Stimulated activated CD8-positive, alpha-beta memory T cell treated with anti-CD3 and anti-CD28 coated beads, Interleukin-2, amount 100 ng/mL, for 48 hours (primary cell): ENCODE measurements at places on chromosomes 2 and 18.

DNA sequence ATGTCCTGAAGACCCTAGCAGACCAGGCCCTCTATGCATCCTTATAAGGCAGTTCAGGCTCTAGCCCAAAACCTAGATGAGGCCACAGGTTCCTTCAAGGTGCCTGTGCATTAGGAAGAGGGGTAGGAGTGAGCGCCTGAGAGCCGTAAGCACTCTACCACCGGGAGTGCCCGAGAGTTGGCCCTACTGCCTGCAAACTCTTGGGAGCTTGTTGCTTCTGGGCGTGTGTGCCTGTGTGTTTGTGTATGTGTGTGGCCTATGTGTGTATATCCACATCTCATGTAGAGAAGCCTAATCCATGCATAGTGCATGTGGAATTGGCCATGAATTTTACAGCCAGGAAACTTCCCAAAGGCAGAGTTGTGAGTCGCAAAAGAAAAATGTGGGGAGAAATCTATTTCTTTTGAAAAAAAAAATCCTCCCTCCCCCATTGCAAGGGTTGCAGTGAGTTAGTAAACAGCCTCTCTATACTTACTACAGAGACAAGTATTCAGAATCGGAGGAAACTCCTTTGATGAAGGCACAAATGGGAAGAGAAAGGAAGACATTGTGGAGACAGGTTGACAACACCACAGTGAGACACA is 96.8 kb downstream of the ADD2 start:
- no peak for DNase-seq

DNA sequence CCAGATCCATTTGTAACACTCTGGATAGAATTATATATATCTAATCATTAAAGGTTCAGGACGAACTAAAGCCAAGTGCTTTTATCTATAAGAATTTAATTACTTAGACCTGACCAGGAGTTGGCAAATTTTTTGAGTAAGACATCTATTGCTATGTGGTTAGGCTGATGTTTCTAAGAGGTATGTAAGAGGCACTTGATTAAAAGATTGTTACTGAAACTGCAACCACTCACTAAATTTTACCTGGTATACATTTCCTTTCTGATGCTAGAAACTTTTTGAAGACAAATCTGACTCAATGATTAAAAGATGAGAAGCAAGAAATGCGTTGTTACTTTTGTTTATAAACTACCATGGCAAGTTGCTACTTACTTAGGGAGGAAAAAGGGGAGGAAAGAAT is 76.7 kb upstream of the CHAC2 start:
- no peak for DNase-seq

DNA sequence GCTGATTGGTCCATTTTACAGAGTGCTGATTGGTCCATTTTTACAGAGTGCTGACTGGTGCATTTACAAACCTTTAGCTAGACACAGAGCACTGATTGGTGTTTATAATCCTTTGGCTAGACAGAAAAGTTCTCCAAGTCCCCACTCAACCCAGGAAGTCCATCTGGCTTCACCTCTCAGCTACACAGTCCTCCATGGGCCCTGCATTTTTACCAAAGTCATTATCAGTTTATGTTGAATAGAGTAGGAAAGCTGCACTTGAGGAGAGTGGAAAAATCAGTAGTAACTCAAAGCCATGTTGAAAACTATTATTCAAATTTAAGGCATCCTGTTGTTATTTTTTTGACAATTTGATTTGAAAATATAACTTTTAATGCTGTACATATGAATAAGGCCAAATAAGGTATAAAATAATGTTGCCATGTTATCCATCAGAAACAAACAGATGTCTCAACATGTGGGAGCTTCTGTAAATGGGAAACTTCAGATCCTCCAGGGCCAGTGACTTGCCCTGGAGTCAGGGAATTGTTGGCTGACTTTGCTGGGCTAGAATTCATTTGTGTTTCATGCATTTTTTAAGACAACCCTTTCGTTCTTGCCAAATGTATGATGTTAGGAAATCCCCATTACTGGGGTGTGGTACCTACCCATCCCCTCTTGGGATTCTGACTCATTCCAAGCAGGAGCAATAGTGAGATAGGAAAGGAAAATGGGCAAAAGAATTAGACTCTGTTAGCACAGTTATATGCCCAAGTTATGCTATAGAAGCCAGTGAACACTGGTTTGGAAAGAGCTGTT is 37.8 kb upstream of the CCDC195 start:
- no peak for DNase-seq

DNA sequence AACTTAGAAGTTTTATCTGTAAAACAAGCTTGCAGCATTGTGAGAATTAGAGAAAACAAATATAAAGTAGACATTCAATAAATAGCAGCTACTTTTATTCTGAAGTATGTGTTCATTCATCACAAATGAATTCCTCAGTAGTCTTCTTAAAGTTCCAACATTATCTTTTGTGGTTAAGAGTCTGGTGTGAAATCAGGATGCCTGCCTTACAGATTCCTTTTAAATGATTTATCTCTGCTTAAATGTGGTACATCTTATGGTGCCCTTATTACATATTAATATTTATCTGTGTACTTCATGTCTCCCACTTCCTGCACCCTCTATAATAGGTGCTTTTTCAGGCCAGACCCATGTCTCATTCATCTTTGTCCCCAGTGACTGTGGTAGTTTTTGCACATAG is 595.0 kb downstream of the STK39 start:
- no peak for DNase-seq

DNA sequence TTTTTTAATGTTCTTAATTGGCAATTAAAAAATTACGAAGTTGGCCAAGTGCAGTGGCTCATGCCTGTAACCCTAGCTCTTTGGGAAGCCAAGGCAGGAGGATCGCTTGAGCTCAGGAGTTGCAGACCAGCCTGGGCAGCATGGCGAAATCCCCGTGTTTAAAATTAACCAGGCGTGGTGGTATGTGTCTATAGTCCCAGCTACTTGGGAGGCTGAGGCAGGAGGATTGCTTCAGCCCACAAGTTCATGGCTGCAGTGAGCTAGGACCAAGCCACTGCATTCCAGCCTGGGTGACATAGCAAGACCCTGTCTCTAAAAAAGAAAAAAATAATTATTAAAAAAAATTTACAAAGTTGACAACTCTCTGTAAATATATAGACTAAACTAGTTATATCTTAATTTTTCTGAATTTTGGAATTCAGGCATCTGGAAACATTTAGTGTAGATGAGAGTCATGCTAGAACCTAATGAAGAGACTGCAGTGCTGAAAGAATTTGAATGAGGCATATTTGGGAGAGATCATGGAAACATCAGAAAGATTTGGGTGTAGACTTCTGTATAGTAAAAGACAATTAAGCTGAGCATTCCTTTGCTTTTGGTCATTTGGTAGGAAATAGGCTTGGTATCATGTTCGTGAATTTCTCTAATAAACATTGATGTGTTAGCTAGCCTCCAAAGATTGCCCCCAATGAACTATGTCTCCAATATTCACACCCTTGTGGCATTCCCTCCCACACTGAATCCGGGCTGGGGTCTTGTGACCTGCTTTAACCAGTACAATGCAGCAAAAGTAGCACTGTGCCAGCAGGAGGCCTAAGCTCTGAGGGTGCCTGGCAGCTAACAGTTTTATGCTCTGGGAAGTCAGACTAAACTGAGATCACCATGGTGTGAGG is 4.2 kb upstream of the ROCK1 start:
- no peak for DNase-seq

DNA sequence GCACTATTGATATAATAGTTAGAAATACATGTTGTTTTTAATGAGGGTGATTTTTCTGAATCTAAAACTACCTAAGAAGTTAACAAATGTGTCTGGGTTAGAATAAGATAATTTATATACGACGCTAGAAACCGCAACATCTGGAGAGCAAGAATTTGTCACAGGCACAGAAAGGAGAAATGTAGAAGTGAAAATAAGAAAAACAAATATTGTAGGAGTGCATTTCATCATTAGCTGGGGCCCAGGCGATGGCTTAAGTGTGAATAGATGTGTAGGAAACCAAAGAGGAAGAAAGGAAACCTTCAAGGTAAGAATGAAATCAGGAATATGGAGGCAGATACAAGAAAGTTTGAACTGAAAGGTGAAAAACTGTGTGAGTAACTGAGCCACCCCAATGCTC is 90.3 kb downstream of the LRP2 start:
- no peak for DNase-seq

- DNase-seq = no peak
Measured at GRCh38 chr18:47985866-47986265, 55.4 kb upstream of the SMAD2 start.

- DNase-seq = no peak
Measured at GRCh38 chr18:74996996-74997395, 211.9 kb downstream of the PTGR3 start.

- no peak for DNase-seq
Measured at GRCh38 chr18:1104181-1104881, 199.7 kb downstream of the ADCYAP1 start.

DNA sequence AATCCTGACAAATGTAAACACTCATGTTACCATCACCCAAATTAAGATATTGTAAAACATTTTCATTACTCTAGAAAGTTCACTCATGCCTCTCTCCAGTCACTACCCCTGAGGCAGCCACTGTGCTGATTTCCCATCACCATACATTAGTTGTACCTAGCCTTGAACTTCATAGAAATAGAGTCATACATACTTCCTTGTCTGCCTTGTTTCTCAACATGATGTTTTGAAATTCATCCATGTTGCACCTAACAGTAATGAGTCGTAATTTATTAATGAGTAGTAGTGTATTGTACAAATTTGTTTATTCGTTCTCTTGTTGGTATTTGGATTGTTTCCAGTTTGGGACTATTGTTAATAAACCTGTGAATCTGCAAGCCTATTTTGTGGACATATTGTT is 49.0 kb upstream of the TWSG1 start:
- DNase-seq = no peak

GRCh38 chr2:70902579-70902978 is 33.1 kb upstream of the ATP6V1B1 start:
- DNase-seq = no peak

DNA sequence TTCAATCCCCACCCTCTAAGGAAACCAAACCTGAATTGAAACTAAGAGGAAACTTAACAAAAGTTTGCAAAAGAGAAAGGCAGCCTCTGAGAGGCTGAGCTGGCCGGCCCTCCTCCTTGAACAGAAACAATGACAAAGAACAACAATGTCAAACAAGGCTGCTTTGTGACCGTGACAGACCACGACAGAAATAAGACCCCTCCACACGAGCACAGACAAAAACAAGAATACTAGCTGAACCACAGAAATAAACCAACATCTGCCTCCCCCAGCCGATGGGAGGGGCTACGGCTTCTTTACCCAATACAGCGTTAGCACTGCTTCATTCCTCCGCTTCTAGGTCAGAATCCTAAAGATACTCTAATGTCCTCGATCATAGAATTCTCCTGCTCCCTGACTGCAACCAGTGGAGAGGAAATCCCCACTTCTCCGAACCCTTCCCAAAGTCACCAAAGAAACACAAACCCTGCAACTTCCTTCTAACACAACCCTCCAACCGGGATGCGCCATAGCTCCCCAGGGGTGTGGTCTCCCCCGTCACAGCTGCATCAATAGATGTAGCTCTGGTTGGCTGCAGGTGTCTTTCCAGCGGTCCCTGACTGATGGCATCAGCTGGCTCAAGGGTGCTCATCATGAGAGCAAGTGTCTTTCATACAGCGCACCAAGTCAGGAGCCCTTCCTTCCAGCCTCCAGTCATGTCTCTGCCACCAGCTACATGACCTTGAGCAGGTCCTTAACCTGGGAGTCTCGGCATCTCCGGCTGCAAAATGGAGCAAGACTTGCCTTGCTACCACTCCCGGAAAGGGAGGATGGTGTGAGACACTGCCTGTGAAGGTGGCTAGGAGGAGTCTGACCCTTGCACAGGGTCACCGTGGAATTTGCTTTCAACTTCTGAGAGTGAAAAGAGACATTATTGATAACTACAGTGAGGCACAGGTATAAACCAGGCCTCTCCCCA is 198.6 kb downstream of the HAUS1 start:
- DNase-seq = no peak

GRCh38 chr2:100416397-100416934 is 1.0 kb downstream of the CHST10 start:
- no peak for DNase-seq

GRCh38 chr18:22734791-22735627 is 198.1 kb upstream of the RBBP8 start:
- no peak for DNase-seq

- DNase-seq = no peak
Measured at GRCh38 chr18:75123113-75123512, 85.8 kb downstream of the PTGR3 start.

DNA sequence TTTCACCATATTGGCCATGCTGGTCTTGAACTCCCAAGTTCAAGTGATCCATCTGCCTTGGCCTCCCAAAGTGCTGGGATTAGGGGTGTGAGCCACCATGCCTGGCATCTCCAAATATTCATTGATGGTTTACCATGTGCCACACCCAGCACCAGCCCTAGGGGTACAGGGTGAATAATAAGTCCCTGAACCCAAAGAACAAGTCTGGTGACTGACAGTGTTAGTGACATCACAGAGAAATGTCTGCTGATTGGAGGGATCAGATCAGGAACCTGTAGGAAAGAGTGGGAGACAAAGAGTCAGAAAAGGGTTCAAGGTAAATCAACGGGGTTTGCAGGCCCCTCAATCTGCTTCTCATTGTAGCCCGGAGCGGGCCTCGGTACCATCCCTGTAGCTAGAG is 118.4 kb upstream of the NABP1 start:
- DNase-seq = no peak

DNA sequence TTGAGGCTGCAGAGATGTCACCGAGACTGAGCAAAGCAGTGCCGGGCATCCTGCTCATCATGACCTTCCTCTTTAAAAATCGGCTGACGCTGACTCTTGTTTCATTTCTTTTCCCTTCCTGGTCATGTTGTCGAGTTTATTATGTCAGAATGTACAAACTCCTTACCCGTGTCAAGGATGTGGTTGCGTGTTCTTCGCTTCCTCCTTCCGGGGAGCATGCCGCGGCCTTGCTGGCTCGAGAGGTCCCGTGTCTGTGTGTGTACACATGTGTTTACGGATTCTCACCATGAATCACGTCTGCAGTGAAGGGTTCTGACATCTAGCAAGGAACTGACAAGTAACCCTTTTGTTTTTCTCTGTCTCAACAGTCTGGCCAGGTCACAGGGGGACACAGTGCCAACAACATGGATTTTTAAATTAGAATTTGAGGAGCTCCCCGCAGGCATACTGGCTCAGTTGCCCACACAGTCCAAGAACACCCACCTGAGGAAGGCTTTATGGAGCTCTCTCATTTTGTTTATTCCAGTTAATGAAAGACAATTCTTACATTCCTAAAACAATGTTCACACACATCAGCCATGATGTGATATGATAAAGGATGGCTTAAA is 60.2 kb downstream of the MYT1L start:
- no peak for DNase-seq

GRCh38 chr2:64325477-64325851 is 128.5 kb upstream of the LGALSL start:
- DNase-seq = no peak
